ENCODE measurements at places on chromosomes 4 and X.

GRCh38 chr4:138616775-138617174, 374.6 kb upstream of the SLC7A11 start:
- no peak for DNase-seq

- DNase-seq = no peak
Observed at GRCh38 chrX:123087326-123087725, 96.8 kb upstream of the GRIA3 start.

- no peak for DNase-seq
Observed at GRCh38 chr4:102761906-102762305, 1.1 kb upstream of the MANBA start.

DNA sequence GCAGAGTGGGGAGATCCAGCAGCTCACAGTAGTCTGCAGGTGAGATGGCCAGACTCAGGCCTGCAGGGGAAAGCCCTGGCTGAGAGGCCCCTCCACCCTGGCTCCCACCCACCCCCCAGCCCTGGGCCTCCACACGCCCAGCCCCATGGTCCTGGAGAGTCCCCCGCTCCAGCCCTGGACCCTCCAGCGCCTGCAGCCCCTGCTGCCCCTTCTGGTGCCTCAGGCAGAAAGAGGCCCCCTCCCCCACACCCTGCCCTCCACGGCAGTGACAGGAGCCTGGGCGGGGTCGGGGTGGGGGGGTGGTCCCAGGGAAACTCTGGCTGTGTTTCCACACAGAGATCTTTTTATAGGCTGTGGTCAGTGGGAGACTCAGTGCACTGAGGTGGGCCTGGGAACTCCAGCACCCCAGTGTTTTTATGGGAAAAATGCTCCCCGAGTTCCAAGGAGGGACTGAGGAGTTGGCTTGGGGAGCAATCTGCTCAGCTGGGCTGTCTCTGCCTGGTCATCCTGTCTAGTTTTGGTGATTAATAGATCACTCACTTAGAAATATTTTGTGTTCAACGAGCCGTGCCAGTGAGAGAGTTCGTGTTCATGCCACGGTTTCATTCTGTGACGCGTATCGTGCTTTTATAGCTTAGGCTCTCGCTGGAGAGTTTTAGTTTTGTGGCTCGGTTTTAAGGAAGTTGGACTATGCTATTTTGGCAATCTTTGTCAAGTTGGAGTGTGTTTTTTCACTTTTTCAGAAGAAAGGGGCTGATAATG, 53.1 kb upstream of the HGFAC start:
- peak; percentile 67 for DNase-seq

DNA sequence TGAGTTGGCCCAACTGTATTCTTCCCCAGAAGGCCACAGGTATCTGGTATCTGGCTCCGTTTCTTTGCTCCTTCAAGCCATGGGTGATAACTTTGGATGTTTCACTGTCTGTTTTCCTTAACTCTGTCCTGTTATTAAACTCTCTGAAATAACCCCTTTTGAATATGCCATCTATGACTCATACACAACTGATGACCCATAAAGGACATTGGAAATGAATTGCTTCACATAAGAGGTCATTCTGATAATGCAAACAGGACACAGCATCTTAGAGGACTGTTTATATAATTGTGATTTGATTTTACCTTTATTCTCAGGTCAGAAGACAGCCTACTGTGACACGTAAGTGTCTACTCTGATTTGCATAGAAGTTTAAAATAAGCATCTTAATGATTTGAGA, 227.7 kb downstream of the VEGFC start:
- DNase-seq = no peak

DNA sequence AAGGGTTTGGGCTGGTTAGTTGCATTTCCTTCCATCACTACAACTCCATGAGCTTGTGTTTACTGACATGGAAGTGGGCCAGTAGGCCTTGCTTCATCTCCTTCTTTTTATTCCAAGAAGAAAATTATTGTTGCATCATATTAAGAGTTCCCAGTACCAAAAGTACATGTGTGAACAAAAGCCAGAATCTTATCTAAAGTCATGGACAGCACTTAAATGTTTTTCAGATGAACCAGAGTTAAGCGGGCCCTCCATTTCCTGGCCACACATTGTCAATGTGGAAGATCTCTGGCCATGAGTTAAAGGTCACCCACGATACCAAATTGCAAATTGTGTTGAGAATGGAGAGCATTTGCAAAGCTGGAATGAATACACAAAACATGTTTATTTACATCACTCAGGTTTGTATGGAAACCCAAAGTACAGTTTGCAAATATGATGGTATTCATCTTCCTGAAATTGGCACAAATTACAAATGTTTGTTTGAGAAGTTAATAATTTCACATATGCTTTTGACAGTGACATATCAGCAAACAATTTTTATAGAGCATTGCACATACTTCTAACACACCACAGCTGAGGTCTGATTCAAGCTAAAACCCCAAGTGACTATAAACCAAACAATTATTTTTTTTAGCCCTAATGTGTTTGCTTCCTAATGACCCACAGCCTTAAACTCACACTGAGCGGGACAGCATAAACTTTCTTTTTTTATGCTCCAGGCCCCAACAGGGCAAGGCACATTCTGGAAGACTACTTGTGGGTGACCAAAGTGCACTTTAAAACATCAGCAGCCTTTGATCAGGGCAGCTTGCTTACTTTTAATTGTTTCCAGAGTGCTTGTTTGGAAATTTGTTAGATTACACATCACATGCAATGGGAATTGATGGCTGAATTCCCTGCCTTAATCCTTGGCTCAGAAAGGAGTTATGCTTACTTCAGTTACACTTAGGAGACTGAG, 502.9 kb upstream of the SLIT2 start:
- DNase-seq = no peak

- DNase-seq = no peak
Observed at GRCh38 chrX:154353172-154353843, 21.1 kb downstream of the FLNA start.

DNA sequence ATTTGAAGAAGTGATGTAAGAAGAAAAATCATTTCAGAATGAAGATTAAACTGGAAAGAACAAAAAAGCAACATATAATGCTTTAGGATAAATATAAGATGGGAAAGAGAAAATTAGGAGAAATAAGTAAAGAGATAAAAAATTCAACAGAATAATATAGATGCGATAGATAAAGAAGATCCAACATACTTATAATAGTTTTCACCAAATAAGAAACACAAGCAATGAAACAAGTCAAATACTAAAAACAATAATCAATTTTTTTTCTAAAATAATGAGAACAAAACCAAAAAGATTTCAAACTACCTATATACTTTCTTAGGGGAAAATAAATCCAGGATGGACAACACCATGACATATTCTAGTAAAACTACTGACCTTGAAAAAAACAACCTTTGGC, 10.1 kb upstream of the DKK2 start:
- no peak for DNase-seq

- no peak for DNase-seq
Observed at GRCh38 chr4:6297266-6297815, 27.7 kb downstream of the WFS1 start.

DNA sequence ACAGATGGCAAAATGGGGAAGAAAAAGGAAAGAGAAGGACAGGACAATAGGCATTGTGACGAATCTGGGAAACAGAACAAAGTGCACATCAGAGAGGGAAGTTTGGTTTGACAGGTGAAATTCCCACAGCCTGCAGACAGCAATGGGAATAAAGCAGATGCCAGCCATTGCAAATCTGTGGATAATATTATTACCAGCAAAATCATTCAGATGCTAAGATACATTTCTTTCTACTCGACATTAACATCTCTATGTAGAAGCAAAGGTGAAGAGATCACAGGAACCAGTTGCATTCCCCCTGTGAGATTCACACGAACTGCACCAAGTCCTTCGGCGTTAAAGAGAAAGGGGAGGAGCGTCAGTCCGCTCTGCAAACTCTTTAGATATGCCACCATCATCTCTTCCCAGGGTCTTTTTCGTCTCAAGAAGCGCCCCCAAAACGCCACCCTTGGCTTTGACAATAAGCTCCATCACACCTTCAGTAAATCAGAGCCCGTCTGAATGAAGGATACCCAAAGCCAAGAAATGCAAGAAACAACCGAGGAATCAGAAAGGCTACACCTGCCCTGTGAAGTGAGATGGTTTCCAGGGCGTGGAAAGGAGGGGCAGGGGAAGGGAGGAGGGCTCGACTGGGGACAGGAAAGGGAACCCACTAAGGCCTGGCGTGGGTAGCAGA, 1.9 kb downstream of the NEUROG2 start:
- no peak for DNase-seq

- no peak for DNase-seq
Observed at GRCh38 chr4:173880897-173881296, 350.9 kb upstream of the HAND2 start.

DNA sequence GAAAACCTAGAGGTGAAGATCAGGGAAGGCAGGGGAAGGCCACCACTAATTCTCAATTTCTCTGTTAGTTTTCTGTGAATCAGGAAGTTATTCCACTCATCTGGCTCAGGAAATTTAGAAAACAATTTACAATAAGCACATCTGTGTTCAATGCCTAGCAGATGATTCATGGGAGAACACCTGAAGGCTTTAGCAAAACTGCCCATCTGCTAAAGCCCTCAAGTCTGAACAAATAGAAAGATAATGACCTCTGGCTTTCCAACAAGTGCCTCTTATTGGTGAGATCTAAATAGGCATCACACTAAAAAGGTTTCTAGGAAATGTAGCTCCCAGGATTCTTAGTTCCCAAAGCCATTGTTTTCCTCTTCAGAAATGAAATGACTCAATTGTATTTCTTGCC, 122.1 kb upstream of the GNPDA2 start:
- no peak for DNase-seq

DNA sequence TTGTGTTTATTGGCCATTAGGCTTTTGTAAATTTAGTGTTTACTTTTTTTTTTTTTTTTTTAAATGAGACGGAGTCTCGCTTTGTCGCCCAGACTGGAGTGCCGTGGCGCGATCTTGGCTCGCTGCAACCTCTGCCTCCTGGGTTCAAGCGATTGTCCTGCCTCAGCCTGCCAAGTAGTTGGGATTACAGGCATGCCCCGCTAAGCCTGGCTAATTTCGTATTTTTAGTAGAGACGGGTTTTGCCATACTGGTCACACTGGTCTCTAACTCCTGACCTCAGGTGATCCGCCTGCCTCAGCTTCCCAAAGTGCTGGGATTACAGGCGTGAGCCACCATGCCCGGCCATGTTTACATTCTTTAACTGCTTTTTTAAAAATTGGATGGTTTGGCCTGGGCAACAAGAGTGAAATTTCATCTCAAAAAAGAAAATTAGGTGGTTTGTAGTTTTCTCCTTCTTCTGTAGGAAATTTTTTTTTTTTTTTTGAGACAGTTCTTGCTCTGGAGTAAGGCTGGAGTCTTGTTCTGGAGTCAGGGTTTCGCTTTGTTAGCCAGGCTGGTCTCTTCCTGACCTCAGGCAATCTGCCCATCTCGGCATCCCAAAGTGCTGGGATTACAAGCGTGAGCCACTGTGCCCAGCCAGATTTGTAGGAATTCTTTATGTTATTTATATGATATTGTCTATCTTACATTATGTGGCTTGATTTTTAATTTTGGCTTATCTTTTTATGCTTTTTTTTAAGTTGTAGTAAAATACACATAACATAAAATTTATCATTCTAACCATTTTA, 15.1 kb downstream of the UBE2K start:
- DNase-seq = no peak

GRCh38 chr4:147808447-147808846, 76.6 kb downstream of the ARHGAP10 start:
- peak; percentile 7 for DNase-seq

DNA sequence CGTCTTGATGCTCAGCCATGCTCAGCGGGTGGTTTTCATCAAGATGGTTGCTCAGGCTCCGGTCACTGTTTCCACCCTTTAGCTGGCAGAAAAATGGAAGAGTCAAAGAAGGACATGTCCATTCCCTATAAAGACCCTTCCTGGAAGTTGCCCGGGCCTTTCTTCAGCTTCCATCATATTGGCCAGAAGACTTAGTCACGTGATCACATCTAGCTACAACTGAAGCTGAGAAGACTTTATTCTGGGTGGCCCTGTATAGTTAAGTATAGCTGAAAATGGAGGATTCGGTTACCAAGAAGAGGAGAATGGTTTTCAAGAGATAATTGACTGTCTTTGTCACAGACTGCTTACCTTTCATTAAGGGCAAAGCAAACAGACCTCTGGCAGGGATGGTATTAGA, 296.7 kb upstream of the CASK start:
- DNase-seq = no peak

GRCh38 chrX:18971506-18971905, 12.4 kb downstream of the PHKA2 start:
- no peak for DNase-seq

GRCh38 chr4:128468123-128468989, 180.7 kb upstream of the PGRMC2 start:
- DNase-seq = no peak

- no peak for DNase-seq
Observed at GRCh38 chrX:104522386-104522785, 43.6 kb upstream of the IL1RAPL2 start.

All from Kasumi-1 (cell line).